Osteocyte (in vitro differentiated cells): ENCODE measurements at places on chromosomes 13 and 19. TPM values are rescaled to one million over a fixed set of nuclear protein-coding genes. Genes with fewer than 3 reads are reported as not detected.

DNA sequence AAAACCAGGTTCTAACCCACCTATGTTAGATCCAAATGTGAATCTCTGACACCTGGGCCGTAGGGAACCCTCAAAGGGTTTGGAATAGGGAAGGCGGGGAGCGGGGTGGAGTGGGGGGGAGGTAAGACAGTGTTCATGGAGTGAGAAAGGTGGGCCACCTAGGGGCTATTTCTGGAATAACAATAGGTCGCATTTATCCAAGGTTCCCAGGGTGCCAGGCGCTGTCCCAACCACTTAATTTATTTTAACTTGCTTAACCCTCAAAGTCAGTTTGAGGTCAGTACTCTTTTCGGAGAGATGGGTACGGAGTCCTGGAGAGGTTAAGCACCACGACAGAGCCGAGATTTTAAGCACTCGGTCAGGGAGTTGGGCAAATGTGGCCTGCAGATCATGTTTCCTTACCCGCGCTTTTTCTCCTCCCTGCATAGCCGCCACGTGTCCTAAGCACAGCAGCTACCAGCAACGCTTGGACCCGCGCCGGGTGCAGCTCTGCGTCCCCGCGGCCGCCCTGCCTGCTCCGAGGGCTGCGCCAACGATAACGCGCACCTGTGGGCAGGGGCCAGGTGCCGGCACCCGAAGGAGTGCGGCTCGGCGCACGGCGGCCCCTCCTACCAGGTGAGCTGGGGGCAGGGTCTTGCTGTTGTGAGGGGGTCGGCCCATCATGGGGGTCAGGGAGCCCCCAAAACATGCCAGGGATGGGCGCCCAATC is 25.0 kb upstream of the FXYD3 start:
- no peak for DNase-seq

ZNF556 gene
- total RNA-seq = not detected in 2 replicates

CCDC9 gene
- total RNA-seq = 34.6 and 35.1 TPM in 2 replicates

GRCh38 chr19:6223461-6224307 is 56.1 kb downstream of the MLLT1 start:
- no peak for DNase-seq

DNA sequence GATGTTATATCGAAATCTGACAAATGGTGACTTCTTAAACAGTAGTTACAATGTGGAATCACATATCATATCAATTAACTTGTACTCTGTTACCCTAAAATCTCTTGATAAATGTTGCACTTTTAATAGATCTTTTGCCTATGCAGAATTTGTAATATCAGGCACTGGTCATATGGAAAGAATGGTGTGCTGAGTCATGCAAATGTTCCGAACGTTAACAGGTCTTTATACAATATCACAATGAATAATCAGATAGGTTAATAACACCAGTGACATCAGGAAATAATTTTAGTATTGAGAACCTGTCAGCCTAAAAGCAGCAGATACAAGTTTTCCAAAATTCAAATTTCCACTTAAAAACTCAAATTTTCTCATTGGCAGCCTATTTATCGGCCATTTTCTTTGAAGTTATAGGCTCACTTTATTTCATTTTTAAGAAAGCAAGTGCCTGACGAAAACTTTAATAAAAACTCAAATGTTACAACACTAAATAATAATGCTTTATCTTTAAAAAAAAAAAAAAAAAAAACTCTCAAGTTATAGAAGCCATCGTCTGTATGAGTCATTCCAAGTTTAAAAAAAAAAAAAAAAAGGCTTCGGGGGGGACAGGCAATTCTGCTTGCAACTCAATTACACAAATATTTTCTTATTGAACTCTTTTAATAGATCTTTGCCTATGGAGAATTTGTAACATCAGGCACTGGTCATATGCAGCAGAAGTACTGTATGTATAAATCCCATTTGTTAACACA is 180.9 kb downstream of the DIAPH3 start:
- no peak for DNase-seq

DNA sequence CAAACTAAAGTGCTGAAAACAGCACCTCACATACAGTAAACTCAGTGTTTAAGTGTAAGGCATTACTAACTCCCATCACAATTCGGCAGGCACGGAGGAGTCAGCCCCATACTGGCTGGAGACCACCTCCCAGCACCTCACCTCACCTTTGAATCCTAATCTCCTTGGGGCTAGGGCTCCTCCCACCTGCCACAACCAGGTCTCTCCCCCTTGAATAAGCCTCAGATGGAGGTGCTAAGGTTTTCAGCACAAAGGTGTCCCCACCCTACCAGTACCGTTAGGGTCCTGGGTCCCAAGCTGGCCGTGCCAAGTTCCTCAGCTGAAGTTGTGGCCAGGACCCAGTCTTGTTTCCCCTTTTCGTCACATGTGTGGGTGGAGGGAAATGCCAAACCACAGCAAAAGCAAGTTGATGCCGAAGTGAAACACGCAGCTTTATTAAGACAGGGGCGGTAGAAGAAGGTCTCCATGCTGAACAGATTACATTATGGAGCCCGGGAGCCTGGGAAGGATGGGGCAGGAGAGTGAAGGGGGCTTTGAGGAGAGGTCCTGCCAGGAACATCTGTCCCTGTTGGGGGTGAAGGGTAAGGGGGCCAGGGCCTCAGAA is at the start of gene IGFLR1:
Gene IGFLR1 (minus strand): TSS at position 332 of the 604 bp plus-strand sequence. CDS start 1,272 bp downstream, outside the sequence.
- DNase-seq = no peak

GRCh38 chr19:42132030-42132628 is at the start of gene POU2F2:
POU2F2 (minus strand) TSS chr19:42132446; CDS start chr19:42132411, 35 bp downstream.
- no peak for DNase-seq

GRCh38 chr13:64075543-64076271 is 2660.1 kb upstream of the PCDH20 start:
- no peak for DNase-seq

SNRPA gene
- total RNA-seq = 48.0 and 53.2 TPM in 2 replicates

SELENOV gene
- not detected in 2 replicates for total RNA-seq

- no peak for DNase-seq
Observed at GRCh38 chr19:27890206-27890605, 1322.7 kb downstream of the UQCRFS1 start.

ZNF90 gene
- total RNA-seq = 3.0 and 3.4 TPM in 2 replicates

OVOL3 gene
- not detected in 2 replicates for total RNA-seq

GRCh38 chr19:778910-779653 is 18.2 kb upstream of the PTBP1 start:
- peak; percentile 91 for DNase-seq

DNA sequence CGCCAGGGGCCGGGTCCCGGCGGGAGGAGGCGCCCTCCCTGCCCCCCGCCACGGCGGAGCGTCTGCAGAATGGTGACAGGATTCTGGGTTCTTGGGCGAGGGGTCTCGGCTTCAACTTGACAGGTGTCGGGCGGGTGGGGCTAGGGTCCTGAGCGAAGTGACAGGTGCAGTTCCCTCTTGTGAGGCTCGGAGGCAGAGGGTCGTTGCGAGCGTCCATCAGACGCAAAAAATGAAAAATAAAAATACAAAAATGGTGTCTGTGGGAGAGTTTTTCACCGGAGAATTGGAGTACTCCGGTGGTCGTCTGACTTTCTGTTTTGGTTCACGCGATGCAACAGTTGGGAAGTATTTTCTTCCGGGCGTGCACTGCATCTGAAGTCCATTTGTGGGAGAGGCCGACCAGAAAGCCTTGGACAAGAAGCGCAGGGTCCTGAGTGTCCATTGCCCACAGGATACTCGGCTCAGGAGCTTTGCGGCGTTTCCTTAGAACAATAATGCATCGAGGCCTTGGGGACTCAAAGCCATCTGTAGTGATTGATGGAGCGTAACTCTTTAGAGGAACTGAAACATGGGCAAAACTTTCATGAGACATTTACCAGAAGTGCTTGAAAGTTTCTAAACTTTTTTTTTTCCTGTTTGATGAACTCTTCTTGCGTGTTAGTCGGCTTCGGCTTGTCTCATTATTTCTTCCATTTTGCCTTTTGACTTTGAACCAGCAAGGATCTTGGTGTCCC is 759 bp downstream of the RB1 start:
- no peak for DNase-seq

CATSPERD gene
- total RNA-seq = not detected in 2 replicates

DNA sequence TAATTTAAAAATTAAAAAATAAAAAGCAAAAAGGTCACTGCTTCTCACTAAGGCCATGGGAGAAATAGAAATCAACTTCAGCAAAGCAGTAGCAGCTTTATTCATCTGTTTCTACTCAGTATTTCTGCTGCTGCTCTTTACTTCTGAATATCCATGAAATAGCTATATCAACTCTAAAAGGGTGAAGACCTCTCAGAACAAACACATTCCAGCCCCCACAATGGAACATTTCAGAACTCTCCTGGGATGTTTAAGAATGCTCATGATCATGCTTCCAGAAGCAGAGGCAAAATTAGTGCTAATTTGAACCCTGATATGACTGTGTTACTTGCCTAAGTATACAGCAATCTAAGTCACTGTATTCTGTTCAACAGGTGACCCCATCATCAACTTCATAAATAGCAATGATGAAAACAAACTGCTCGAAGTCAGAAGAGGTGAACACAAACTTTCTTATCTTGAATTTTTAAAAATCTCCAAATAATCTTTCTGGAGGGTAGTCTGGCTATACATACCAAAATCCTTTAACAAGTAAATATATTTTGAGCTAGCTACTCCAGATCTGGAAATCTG is 29.6 kb upstream of the DOCK9 start:
- DNase-seq = no peak

SLC25A30 gene
- 8.9 and 12.0 TPM in 2 replicates for total RNA-seq

DNA sequence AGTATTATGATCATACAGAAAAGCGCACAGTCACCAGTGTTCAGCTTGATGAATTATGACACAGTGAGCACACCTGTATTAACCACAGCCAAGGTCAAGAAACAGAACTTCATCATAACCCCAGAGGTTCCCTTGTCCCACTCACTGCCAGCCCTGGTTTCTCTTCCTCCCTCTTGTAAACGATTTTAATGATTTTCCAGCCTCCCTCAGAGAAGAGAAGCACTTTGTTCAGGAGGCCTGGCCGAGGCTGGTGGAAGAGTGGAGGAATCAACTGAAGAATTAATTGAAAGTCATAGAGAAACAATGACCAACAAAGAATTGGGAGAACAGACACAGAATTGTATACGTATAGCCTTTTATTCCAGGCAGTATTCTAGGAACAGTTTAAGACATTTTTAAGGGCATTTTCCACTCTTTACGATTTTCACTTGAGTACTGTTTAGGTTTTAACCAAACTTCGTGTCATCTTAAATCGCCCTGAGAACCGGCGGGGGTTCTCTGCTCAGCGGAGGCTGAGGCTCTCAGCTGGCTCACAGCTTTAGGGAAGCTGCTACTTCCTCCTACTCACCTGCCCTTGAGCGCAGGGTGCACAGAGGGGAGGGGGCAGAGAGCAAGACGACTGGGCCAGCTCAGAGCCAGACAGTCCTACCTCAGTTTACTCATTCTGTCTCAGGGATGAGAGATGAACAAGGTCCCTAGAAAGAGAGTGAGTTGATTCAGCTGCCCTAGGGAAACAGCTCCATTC is 108.6 kb downstream of the AKAP11 start:
- no peak for DNase-seq

DNA sequence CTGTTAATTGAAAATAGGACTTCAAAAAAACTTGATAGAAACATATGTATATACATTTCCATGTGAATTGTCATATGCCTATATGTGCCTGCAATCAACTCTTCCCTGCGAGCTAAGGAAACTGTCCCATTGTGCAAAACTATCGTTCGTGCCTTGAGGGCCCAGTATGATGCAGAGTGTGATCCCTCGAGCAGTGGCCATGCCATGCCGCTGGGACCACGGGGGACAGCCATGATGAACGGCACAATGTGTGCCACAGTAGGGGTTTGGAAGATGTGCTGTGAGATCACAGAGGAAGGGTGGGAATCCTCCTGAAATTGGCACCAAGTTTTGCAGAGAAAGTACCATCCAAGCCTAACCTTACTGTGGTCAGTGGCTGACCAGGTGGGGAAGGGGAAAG is 118.1 kb upstream of the SOX1 start:
- DNase-seq = no peak

DNA sequence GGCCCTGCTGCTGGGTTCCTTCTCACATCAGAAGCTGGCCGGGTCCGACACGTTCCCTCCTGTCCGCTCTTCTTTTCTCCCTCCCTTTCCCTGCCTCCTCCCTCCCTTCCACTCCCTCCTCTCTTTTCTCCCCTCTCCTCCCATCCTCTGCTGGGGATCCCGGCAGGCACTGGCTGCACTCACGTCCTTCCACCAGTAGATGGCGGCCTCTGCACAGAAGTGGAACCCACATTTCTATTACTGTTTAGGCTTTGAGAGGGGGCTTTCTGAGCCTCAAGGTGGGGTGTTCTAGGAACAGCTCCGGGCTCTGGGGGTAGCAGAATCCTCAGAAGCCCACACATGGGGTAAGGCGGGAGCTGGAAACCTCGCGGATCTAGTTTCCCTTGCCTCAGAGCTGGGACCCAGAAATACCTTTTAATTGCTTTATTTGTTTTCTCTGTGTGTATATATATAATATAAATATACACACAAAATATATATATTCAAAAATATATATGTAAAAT is 294.2 kb downstream of the ZNF536 start:
- DNase-seq = peak; percentile 84

GRCh38 chr19:45585158-45585577 is 566 bp upstream of the OPA3 start:
- no peak for DNase-seq

KLK4 gene
- total RNA-seq = not detected in 2 replicates

MTUS2 gene
- total RNA-seq = 0.05 TPM in 1 of 2 replicates, not detected in the other

MBNL2 gene
- 66.6 and 71.8 TPM in 2 replicates for total RNA-seq

GRCh38 chr13:50892210-50892944 is 17.2 kb upstream of the RNASEH2B start:
- no peak for DNase-seq

PNMA8A gene
- total RNA-seq = 10.3 and 10.8 TPM in 2 replicates
